ENCODE measurements at places on chromosomes 12 and 14.
A peak's percentile ranks its signal among the peaks of the same experiment; 100 is the strongest.

GRCh38 chr12:106434526-106434925 is 77.0 kb downstream of the POLR3B start:
- no peak for DNase-seq

- DNase-seq, result no peak
These were observed 182.9 kb upstream of the FAR2 start for GRCh38 chr12:28966046-28966780.

GRCh38 chr14:33484264-33484663 is 466.6 kb downstream of the EGLN3 start:
- no peak for DNase-seq

- DNase-seq, result no peak
These were observed 176.8 kb downstream of the PHLDA1 start for GRCh38 chr12:75854681-75855309.

GRCh38 chr14:91371990-91372375 is 45.6 kb downstream of the CCDC88C start:
- DNase-seq, result no peak

GRCh38 chr12:75888874-75889613 is 142.5 kb downstream of the PHLDA1 start:
- no peak for DNase-seq

DNA sequence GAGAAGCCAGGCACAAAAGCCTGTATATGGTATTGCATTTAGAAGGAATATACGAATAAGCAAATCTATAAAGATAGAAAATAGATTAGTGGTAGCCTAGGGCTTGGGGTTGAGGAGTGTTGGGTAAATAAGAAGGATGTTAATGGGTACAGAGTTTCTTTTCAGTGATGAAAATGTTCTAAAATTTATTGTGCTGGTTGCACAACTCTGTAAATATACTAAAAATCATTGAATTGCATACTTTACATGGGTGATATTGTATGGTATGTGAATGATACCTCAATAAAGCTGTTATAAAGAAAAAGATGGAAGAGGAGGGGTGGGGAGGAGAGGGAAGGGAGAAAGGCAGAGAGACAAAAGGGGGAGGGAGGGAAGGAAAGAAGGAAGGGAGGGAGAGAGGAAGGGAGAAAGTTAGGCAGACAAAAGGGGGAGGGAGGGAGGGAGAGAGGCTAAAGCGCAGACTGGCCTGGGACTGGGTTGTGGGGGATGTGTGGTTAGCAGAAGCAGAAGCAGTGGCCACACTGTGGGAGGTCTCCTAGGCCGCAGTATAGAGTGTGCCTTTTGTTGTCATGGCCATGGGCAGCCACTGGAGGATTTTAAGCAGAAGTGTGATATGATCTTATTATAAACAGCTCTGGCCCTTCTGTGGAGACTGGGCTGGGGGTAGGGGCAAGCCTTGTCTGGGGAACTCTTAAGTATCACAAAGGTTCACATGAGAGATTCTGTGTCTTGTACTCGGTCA is 73.6 kb upstream of the ELK3 start:
- no peak for DNase-seq

GRCh38 chr12:18919871-18920511 is 182.1 kb downstream of the CAPZA3 start:
- no peak for DNase-seq

DNA sequence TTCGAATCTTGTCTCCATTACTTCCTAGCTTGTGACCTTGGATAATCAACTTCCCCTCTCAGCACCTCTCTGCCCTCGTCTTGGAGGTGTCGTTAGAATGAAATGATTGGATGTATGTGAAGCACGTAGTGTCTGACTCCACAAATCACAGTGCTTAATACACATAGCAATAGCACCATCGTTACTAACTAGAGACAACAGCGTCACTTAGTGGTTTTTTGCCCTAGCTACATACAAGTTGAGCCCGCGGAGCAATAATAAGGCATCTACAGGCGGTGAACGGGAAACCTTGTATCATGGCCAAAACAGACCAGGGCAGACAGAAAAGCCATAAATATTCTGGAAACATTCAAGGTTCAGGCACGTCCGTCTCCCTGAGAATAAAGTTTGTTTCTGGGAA is 154.9 kb downstream of the ASCL4 start:
- DNase-seq, result no peak

DNA sequence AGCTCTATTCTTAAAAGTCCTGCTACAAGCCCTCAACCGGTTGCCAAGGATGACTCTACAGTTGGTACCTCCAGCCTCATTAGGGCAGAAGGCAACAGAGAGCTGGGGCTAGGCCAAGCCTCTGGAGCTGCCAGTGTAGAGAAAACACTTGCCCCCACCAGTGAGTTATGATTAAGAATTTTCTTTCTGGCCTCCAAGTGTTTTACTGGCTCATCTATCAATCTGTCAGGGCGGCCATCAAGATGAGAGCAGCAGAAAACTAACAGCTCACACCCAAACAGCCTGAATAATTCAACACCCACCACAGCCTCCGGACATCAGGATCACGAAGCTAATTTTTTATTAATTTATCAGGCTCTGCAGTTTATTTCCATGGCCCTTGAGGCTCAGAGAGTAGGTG is 40.7 kb upstream of the CMKLR1 start:
- DNase-seq, result no peak

GRCh38 chr12:92304371-92305055 is 158.9 kb upstream of the BTG1 start:
- DNase-seq, result no peak

DNA sequence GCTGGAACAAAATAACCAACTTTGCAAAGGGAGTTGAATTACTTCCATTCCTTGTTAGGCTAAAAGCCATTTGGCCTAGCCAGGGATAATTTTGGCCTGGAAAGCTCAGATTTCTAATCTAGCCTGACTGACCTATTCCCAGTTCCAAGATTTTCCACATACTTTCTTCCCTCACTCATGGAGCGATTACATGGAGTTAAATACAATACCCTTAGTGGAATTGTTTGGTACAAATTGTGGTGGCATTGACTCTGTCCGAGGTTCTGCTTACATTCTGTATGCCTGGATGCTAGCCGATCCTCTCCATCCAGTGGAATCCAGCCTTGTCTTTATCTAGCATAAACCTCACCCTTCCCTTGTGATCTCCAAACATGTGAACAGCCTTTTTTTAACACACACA is 965.1 kb downstream of the DIO2 start:
- no peak for DNase-seq

DNA sequence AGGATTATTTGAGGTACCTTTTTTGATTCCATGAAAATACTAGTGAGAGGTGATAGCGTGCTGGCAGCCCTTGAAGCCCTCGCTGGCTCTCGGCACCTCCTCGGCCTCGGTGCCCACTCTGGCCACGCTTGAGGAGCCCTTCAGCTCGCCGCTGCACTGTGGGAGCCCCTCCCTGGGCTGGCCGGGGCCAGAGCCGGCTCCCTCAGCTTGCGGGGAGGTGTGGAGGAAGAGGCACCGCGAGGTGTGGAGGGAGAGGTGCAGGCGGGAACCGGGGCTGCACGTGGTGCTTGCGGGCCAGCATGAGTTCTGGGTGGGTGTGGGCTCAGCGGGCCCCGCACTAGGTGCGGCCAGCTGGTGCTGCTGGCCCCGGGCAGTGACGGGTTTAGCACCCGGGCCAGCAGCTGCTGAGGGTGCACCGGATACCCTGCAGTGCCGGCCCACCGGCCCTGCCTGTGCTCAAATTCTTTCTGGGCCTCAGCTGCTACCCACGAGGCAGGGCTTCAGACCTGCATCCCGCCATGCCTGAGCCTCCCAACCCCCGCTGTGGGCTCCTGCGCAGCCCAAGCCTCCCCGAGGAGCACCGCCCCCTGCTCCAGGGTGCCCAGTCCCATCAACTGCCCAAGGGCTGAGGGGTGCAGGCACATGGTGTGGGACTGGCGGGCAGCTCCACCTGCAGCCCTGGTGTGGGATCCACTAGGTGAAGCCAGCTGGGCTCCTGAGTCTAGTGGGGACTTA is 7.4 kb downstream of the MOK start:
- no peak for DNase-seq

- no peak for DNase-seq
These were observed 321.4 kb upstream of the LRFN5 start for GRCh38 chr14:41285186-41285748.

GRCh38 chr12:89470741-89471509 is 53.7 kb downstream of the GALNT4 start:
- DNase-seq, result no peak

DNA sequence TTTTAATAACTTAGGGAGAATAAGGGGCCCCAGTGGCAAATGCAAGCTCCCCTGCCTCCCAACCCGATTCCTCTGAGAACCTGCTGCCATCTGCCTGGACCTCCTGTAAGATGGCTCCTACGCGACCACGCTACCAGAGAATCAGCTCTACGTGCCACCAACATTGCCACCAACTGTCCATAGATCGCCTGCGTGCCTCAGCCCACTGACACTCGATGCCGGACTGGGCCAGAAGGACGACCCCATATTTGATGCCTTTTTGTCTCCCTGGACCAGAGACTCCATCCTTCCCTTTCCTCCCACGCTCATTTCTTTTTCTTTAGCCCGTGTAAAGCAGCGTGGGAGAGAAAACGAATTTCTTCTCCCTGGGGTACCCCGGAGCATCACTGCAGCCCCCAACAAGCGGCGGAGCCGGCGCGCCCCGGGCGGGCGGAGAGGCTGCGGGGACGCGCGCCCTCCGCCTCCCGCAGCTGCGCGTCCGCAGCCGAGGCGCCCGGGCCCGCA is 565 bp upstream of the KLHL42 start:
- no peak for DNase-seq

- DNase-seq, result no peak
These were observed 25.7 kb downstream of the NUAK1 start for GRCh38 chr12:106113042-106113441.

DNA sequence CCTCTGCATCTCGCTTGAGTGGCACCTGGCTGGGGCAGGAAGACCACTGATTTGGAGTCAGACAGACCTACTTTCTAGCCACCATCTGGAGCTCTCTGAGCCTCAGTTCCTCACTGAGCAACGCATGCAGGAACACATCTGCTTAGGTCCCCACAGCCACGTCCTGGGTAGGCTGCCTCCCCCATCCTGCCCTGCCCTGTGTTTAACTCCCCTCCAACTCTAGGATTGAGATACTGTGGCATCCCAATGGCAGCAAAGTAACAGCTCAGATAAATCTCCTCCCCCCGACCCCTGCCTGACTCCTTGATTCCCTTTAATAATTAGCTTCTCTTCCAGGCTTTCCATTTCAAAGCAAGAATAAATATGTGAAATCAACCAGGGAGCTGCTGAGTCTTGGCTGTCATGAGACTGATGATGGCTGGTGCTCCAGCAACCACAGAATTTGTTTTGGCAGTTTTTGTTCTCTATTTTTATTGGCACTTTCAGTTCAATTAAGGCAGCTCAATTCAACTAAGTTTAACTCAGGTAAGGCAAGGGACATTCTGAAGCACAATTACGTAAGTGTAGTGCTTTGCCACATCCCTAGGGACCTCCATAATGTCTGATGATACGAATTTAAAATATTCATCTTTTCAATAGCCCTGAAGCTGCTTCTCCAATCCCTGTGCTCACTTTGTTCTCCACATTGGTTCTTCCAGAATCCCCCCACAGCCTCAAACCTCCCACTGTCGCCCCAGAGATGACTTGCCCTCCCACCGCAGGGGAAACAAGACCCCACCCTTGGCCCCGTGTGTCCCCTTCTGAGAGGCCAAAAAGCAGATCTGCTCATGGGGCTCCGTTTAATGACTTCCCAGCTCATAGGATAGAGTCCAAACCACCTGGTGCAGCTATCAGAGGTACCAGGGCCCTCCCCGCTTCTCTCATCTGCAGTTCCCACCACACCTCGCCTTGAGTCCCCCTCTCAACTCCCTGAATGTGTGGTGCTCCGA is 58.2 kb downstream of the ESR2 start:
- DNase-seq, result peak; percentile 14

DNA sequence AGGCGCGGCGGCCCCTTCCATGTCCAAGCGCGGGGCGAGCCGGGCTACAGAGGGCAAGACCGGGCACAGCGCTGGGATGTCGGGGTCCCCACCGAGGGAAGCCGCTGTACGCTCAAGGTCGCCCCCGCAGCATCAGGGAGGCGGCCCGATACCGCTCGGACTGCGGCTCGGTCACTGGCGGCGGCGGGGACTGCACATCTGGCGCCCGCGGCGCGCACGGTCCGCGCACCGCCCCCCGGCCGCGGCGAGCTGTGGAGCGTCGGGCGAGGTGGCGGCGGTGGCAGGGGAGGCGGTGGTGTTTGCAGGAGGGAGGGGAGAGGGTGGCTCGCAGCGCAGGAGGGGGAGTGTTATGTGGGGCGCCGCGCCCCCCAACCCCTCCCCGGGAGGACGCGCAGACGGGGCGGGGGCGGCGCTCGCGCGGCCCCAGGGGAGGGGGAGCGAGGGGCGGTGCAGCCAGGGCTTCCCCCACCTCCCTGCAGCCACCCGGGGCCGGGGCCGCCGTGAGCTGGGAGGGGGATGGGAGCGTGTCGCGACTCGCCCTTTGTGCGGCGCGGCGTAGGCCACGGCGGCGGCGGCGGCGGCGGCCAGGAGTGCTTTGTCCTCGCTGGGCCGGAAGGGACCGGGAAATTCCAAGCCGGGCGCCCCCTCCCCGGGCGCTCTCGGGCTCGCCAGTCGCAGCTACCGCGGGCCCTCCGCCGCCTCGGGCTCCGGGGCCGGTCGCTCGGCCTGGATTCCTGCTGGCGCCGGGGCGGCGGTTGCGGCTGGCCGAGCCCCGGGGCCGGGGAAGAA is at the start of gene NUAK1:
Gene NUAK1, minus strand, starts transcription at position 322 of the 789 bp plus-strand sequence. Its CDS starts 301 bp downstream, at position 21.
- DNase-seq, result peak; percentile 50

- DNase-seq, result no peak
These were observed 5.0 kb downstream of the CRIP2 start for GRCh38 chr14:105479431-105480158.

- no peak for DNase-seq
These were observed 368.1 kb downstream of the GRIN2B start for GRCh38 chr12:13613297-13613696.

- no peak for DNase-seq
These were observed 380.1 kb downstream of the RAD51B start for GRCh38 chr14:68199554-68200151.

DNA sequence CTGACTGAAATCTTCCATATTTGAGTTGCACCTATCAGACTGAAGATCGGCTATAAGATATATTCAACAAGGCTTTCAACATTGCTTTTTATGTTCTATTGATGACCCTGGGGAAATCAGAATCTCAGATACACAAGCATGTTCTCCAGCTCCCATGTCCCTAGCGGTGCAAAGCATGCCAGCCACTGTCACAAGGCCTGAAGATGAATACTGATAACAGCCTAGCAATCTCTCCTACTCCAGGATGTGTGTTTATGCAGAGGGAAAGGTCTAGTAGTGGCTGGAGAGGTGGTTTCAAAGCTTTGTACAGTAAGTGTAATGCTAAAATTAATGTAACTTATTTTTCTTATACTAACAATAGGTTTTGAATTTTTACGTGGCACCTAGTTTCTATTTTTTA is 64.6 kb downstream of the SOX5 start:
- no peak for DNase-seq

GRCh38 chr14:69613312-69614073 is 2.1 kb downstream of the SUSD6 start:
- DNase-seq, result no peak

DNA sequence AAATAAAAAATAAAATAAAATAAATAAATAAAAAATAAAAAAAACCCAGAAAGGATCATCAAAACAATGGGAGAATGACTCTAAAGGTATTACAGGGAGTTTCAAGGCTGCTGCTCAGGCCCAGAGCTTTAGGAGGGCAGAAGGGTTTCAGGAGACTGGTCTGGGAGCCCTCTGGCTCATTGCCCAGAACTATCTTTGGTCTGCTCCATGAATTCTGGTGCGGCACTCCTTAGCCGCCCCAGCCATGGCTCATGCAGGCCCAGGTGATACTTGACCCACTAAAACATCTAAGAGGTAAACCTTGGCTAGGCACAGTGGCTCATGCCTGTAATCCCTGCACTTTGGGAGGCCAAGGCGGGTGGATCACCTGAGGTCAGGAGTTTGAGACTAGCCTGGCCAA is 14.7 kb upstream of the TMED10 start:
- DNase-seq, result no peak

Data from NCI-H187 (cell line).